ENCODE measurements at places on chromosomes 5 and 9. TPM values are rescaled to one million over a fixed set of nuclear protein-coding genes. Genes with fewer than 3 reads are reported as not detected.

- DNase-seq = peak; percentile 88
Measured at GRCh38 chr9:129597355-129598088, 23.4 kb downstream of the C9orf50 start.

DNA sequence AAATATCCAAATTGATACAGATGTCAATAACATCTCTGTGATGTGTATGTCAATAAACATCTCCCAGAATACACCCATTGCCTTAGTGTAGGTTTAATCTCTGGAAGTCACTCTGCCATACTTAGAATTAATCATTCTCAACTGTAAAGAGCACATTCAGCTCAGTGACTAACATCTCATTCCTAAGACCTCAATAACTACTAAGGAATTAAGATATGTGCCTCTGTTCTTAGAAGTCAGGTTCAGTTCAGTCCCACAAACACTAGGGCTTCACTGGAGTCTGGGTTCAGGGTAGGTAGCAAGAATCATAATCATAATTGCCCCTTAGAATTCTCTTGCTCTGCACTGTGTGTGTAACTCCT is 31.7 kb downstream of the UGCG start:
- DNase-seq = no peak

DNA sequence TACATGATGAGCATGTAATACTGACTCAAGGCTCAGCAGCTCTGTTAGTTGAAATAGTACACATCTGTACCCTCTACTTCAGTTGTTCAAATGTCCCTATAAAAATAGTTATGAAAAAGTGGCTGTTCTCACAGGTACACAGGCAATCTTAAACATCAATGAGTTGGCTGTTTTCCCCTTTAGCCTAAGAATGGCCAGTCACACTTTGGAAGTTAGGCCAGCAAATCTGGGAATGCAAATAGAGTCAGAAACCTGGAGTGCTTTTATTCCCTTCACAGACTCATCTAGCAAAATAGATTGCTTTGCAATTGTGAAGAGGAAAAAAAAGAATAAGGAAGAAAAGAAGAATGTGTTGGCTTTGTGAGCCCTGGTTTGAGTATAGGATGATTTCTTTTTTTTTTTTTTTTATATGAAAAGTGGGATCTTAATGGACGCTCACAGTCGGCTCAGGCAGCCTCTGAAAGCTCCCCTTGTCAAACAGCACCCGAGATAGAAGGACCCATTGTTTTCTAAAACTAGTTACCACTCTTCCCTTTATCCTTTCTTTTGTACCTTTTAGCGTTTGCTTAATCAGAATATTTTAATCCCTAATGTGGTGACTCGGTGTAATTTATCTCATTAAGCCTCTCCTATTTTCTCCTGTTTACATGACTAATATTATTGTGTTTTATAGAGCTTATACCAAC is 27.9 kb upstream of the TLE1 start:
- DNase-seq = no peak

DNA sequence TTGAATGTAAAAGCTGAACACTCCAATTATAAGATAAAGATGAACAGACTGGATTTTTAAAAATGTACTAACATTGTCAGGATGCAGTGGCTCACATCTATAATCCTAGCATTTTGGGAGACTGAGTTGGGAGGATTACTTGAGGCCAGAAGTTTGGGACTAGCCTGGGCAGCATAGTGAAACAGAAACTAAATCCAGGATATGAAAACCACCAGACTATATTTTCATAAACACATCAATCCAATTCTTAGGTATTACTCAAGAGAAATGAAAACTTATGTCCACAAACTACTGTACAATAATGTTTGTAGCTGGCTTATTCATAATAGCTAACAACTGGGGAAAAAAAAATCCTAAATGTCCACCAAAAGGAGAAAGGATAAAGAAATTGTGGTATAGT is 26.8 kb upstream of the NAA35 start:
- DNase-seq = no peak

- peak; percentile 40 for DNase-seq
Measured at GRCh38 chr5:172549696-172550095, 91.4 kb upstream of the NEURL1B start.

DNA sequence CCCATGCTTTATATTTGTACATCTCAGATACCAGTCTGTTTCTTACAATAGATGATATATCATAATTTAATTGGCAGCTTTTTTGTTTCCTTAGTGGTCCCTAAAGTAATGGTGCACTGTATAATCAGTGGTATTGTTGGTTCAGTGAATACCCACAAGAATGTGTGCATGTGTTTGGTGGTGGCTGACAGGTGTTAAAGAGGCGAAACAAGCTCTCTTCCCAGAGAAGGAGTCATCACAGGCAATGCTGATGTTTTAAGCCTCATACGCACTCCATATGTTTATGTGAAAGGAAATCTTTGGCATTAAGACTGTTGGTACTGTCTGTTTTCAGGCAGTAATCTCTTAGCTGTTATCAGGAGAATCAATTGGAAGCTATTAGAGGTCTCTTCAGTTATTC is 49.2 kb upstream of the KIAA1958 start:
- DNase-seq = no peak

DNA sequence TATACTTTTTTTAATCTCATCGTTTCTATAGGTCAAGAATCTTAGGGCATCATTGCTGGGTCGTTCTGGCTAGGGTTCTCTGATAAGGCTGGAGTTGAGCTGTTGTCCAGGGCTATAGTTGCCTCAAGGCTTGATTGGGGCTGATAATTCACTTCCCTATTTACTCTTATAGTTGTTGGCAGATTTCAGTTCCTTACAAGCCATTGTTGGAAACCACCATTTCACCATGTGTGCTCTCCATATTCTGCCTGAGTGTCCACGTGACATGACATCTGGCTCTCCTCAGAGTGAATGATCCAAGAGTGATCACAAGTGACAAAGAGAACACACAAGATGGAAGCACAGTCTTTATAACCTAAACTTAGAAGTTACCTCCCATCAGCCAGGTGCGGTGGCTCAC is 852.2 kb downstream of the EFNA5 start:
- no peak for DNase-seq

- DNase-seq = no peak
Measured at GRCh38 chr5:142947427-142947709, 177.2 kb downstream of the ARHGAP26 start.

DNA sequence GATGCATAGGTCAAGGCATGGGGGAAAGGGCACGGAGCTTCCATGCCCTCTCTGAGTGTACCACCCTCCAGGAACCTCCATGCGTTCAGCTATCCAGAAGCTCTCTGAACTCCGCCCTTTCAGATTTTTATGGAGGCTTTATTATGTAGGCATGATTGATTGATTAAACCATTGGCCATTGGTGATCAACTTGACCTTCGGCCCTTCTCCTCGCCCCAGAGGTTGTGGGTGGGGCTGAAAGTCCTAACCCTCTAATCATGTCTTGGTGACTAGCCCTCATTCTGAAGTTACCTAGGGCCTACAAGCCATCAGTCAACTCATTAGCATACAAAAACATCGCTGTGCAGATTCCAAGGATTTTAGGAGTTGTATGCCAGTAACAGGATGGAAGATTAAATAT is 323.7 kb upstream of the KLF4 start:
- no peak for DNase-seq

DNA sequence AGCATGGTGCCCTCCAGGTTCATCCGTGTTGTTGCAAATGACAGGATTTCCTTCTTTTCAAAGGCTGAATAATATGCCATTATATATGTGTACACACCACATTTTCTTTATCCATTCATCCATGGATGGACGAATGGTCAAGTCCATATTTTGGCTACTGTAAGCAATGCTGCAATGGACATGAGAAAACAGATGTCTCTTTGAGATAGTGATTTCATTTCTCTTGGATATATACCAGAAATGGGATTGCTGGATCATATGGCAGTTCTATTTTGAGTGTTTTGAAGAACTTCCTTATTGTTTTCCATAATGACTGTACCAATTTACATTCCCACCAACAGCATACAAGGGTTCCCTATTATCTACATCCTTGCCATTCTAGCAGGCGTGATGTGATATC is 67.9 kb downstream of the TEK start:
- no peak for DNase-seq

GRCh38 chr5:126354012-126354857 is 69.0 kb upstream of the GRAMD2B start:
- no peak for DNase-seq

- no peak for DNase-seq
Measured at GRCh38 chr5:158499075-158499891, 600.4 kb downstream of the EBF1 start.

DNA sequence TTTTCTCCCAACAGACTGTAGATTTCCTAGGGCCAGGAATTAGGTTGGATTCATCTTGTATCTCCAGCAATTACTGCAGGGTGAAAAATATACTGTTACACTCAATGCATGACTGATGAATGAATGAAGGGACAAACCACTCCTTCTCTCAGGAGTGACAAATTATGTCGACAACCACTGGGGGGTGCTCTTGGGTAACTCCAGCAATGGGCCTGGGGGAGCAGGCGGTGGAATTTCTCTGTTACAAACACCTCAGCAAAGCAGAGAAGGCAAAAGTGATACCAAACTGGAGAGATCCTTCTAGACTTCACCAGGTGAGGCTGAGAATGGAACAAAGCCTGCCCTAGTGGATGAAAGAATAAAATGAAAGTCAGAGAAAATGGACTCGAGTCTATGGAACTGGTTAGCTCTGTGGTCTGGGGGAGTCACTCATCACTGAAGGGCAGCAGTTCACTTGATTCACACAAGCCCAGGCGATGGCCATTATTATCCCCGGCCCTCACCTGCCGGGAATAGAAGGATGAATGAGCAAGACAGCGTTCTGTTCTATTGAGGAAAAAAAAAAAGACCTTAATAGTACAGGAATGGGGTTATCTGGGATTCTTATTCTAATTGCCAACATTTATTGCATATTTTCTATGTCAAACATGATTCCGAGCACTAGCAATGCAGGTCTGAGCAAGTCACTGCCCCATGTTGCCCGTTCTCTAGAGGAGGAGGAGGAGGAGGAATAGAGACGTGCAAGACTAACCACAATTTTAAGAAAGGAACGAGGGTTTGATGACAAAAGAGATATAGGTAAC is 341.1 kb downstream of the ASTN2 start:
- DNase-seq = no peak

- no peak for DNase-seq
Measured at GRCh38 chr9:97373331-97373730, 38.6 kb upstream of the TDRD7 start.

DNA sequence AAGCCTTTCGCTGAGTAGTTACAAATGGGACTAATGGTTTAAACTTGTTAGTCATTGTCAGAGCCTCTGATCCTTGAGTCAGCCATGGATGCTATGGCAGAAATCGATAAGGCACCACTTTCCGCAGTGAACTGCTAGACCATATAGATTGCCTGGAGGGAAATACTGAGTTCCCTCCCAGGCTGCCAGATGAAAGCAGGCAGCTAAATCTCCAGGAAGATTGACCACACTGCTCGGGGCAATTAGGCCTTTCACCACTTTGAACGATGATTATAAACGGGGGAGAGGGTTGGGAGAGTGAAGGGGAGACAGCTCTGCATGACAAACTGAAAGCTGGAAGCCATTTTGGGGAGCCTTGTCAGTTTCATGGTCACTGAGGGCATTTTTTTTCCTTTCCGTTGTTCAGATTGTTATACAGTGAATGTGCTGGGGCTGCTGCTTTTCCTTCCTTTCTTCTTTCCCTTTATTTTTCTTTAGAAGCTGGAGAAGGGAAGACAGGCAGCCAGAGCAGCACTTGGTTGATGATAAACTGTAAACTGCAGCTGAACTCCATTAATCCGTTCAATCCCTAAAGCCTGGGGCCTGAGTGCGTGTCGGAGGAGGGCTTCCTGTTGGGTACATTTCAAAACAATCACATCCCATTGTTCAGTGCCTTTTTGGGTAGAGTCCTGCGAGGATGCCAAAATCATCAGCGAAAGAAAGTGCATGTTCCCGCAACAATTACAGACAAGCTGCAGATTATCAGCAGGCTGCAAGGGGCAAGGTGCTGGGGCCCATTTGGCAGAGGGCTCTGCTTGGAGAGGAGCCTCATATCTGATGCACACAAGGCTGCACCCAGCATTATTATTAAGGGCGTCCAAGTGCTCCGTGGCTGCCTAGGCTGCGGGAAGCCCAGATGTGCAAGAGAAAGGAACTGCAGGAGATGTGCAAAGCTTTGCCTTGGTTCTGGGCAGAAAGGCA is 308.4 kb downstream of the PSAT1 start:
- no peak for DNase-seq

DNA sequence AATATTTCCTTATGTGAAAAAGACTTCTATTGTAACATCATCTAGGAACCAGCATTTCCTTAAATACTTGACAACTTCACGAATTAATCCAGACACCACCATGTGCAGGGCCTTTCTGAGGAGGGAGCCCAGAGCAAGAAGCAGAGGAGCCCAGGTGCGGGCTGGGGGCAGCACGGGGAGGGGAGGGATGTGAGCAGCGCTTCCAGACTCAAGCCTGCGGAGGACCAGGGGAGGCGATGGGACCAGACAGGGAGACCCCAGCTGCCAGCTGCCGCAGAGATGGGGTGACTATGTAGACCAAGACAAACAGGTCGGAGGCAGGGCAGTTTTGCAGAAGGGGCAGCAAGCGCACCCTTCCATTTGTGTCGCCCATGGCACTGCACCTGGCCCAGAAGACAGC is 596.1 kb downstream of the IRX1 start:
- no peak for DNase-seq

GRCh38 chr5:131944702-131945550 is 537 bp downstream of the MEIKIN start:
- DNase-seq = no peak

- DNase-seq = no peak
Measured at GRCh38 chr5:93188876-93189485, 392.0 kb downstream of the NR2F1-AS1 start.

- DNase-seq = peak; percentile 80
Measured at GRCh38 chr9:124941679-124942561, 1.0 kb upstream of the GOLGA1 start.

- no peak for DNase-seq
Measured at GRCh38 chr9:19782005-19782404, 6.8 kb downstream of the SLC24A2 start.

- peak; percentile 37 for DNase-seq
Measured at GRCh38 chr5:83133797-83134196, 56.5 kb downstream of the XRCC4 start.

PLPP7 gene
- 107 TPM for total RNA-seq

NR5A1 gene
- total RNA-seq = not detected

GOLM1 gene
- total RNA-seq = 4.2 TPM

SWI5 gene
- total RNA-seq = 14.9 TPM

CATSPER3 gene
- 1.1 TPM for total RNA-seq

PCDHB5 gene
- 1.6 TPM for total RNA-seq

ADGRD2 gene
- not detected for total RNA-seq

ANKRD33B gene
- total RNA-seq = 4.1 TPM

LPAR1 gene
- total RNA-seq = 13.8 TPM

TLR4 gene
- total RNA-seq = 16.8 TPM

ADAMTS12 gene
- 2.1 TPM for total RNA-seq

SLC6A19 gene
- total RNA-seq = not detected

TPPP gene
- total RNA-seq = 34.5 TPM

CARD19 gene
- 27.1 TPM for total RNA-seq

ROR2 gene
- total RNA-seq = 0.92 TPM

COL23A1 gene
- 22.5 TPM for total RNA-seq

FGF1 gene
- 57.0 TPM for total RNA-seq
